ENCODE measurements at places on chromosomes 16 and 17.

DNA sequence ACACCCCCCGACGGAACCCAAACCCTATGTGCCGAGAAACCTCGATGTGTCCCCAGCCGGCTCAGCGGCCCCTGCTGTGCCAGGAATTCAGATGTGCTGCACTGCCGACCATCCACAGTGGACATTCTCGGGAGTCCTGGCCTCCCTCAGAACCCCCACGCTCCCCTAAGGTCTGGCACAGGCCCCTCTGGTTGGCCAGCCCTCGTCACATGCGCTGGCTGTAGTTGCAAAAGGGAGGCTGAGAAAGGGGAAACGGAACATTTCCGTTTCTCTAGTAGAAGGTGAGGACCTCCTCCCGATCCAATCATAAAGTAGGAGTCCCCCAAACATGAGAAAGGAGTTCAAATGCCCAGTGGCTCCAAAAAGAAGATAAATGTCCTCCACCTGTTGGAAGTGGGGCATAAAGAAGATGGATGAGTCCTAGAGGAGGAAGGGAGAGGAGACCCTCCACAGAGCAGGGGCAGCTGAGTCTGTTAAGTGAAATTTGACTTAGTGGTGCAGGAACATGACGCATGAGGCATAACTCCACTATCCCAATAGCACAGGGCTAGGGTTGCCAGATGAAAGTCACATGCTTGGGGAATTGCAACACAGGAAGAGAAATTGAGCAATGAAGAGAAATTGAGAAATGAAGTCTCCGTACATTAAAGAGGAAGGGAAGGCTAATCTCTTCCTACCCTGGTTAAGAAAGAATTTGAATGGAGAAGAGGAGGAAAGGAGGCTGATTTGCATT is 49.3 kb upstream of the WSB1 start:
- DNase-seq = no peak

DNA sequence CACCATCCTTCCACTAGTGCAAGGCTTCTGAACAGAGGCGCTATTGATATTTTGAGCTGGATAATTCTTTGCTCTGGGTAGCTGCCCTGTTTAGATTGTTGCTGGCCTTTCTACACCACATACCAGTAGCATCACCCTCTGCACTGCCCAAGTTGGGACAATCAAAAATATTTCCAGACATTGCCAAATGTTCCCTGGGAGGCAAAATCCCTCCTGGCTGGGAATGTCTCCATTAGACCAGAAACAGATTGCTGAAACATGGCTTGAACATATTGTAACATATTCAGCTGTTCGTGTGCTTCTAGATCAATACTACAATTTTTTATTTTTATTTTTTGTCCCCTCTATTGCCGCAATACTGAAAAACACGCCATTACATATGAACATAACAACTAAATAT is 174.6 kb downstream of the ABCA8 start:
- no peak for DNase-seq

DNA sequence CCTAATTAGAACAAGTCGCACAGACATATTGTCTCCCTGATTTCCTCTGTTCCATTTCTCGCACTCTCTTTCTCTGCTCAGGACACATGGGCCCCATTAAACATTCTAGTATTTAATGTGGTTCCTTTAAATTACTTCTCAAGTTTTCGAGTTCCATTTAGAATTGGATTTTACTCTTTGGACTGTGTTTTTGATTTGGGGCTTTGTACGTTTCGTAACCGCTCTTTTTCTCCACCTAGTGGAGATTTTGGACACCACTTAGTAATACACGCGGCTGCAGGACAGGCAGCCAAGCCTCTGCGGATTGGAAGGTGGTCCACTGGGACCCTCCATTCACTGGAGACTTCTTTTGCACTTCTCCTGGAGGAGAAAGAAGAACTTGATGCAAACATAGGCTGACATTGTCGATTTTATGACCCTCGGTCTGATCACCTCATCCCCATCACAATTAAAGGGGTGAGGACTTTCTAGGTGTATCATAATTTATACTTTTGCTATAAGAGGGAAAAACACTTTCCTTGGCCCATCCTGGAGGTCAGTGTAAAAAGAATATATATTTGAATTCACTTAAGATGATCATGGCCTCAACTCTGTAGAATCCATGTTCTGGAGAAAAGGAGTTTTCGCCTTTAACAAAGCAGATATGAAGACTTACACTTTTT is 85.7 kb downstream of the NOG start:
- no peak for DNase-seq

DNA sequence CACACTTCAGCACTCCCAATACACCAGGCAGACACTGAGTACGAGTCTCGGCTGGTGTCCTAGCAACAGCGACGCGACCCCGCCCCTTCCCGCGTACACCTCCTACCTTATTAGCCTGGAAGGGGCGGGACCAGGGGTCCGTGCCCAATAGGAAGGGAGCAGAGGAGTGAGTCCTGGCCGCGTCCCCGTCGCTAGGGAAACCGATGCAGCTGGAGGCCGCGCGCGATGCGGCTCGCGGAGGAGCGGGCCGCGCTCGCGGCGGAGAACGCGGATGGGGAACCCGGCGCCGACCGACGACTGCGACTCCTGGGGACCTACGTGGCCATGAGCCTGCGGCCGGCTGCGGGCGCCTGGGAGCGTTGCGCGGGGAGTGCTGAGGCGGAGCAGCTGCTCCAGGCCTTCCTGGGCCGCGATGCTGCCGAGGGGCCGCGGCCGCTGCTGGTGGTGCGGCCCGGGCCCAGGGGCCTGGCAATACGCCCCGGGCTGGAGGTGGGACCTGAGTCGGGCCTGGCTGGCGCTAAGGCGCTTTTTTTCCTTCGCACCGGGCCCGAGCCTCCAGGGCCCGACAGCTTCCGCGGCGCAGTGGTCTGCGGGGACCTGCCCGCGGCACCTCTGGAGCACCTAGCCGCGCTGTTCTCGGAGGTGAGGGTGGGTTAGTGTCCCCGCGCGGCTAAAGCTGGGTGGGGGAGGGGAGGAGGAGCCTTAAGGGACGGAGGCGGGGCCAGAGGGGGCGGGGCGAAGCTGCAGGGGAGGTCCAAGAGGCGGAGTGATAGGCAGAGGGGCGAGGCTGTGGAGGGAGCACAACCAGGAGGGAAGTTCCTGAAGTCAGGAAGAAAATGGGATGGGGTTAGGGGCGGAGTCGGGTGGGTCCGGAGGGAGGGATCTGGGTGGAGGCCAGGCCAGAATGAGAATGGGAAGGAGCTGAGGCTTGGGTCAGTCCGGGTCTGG is at the start of gene DNAH9:
Gene DNAH9, plus strand, starts transcription at position 197 of the 948 bp plus-strand sequence. Its CDS starts 29 bp downstream, at position 226.
- no peak for DNase-seq

GRCh38 chr16:58280146-58280845 is 14.5 kb downstream of the PRSS54 start:
- no peak for DNase-seq

GRCh38 chr17:8832711-8833352 is 33.7 kb upstream of the MFSD6L start:
- DNase-seq = no peak

GRCh38 chr17:1641065-1641403 is 4.5 kb downstream of the SCARF1 start:
- no peak for DNase-seq

GRCh38 chr17:48575673-48576478 is 2.3 kb downstream of the HOXB4 start:
- DNase-seq = no peak

DNA sequence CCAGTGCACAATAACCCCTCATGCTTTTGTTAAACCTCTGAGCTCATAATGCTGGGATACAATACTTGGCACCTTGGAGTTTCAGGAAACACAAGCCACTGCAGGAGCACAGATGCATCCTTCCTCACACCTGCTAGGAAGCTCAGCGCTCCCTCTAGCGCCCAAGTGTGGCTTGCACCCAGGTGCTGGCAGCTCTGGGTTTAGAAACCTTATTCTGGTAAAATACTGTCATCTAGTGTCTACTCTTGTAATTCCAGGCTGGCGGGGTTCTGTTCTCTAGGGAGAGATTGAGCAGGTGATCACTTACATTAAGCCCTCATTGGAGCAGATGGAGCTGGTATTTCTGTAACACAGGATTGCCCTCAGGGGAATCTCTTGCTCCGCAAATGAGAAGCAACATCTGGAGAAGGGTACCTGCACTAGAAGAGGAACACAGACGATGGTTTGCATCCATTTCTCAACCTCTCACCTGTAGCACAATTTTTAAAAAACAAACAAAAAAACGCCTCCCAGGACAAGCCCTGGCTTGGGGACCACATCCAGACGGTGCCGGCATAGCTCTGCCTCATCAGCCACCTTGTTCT is 1.5 kb downstream of the CCL1 start:
- DNase-seq = peak; percentile 96

- no peak for DNase-seq
Measured at GRCh38 chr17:45073414-45074070, 12.4 kb downstream of the NMT1 start.

- DNase-seq = no peak
Measured at GRCh38 chr17:5596421-5596820, 12.1 kb upstream of the NLRP1 start.

GRCh38 chr17:2137342-2138098 is 82.6 kb downstream of the HIC1 start:
- DNase-seq = no peak

DNA sequence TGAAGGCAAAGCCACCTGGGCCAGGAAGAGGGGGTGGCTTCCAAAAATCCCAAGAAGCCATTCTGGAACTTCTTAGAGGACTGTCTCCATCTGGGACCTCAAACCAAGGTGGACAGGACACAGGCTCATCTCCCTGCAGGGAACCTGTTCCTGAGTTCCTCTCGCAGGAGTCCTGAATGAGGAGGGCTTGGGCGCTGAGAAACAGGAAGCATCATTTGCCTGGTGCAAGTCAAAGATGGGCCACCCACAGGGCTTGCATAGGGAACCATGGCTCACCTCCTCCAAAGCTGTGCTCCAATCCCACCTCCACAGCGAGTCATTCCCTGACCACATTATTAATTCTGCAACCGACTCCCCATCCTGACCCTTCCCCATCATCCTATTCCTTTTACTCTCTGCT is 55.0 kb upstream of the RPL38 start:
- DNase-seq = no peak

DNA sequence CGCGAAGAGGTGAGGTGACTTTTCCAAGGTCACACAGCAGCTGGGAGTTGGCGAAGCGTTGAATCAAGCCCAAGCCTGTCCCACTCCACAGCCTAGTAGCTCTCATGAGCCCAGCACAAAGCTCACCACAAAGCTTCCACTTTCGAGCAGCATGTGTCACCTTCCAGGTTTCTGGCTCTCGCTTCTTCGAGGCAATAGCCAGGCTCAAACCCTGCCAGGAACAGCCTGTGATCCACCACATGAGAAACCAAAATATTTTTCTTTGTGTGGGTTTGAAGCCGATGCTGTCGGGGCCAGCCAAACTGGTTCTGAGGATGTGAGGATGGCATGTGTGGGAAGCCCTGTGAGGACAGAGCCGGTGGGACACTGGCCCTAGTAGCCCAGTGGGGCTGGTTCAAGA is 68.1 kb downstream of the COG7 start:
- peak; percentile 21 for DNase-seq

DNA sequence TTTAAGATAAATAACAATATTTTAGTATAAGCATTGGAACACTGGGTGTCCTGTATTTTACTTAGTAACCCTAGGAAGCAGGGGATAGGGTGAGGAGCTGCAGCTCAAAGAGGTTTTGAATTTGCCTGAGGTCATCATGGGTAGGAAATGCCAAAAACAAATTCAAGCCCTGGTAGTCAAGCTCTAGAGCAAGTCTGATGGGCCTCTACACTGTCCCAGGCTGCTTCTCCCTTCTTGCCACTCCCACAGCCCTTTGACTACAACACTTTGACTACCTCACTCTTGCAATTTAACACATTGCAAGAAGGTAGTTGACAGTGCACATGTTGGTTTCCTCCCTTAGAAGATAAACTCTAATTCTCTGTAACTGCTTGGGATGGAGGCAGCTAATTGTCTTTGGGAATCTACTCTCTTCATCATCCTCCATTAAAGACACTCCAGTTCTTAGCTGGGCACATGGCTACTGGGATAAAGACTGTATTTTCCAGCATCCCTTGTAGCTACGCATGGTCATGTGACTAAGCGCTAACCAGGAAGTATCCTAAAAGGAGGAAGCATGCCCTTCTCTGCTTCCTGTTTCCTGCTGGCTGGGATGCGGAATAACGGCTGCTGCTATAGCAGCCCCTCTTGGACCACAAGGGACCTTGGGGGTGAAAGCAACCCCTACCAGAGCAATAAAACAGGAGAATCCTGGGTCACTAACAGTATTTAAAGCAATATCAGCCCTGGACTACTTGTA is 30.7 kb upstream of the SSTR2 start:
- no peak for DNase-seq

DNA sequence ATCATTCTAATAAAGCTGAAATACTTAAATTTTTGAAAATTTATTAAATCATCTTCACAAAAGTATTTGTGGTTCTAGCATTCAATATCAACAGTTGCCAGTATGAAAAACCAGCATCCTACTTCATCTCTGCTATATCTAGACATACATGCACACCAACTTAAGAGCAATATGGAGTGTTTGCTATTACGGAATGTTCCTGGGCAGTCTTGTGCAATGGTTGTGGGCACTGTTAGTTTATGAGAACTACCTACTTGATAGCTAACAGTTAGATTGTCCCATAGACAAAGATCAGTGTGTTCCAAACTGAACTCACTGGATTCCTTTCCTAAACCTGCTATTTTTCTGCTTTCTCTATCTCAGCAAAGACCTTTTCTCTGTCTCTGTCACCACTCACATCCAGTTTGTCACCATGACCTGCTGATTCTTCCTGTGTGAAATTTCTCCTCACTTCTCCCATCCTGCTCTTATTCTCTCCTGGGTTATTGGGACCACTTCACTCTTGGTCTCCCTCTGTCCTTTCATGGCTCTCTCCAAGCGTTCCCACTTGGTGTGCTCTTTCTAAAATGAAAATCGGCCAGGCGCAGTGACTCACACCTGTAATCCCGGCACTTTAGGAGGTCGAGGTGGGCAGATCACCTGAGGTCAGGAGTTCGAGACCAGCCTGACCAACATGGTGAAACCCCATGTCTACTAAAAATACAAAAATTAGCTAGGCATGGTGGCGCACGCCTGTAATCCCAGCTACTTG is 27.7 kb downstream of the CNTROB start:
- DNase-seq = no peak

DNA sequence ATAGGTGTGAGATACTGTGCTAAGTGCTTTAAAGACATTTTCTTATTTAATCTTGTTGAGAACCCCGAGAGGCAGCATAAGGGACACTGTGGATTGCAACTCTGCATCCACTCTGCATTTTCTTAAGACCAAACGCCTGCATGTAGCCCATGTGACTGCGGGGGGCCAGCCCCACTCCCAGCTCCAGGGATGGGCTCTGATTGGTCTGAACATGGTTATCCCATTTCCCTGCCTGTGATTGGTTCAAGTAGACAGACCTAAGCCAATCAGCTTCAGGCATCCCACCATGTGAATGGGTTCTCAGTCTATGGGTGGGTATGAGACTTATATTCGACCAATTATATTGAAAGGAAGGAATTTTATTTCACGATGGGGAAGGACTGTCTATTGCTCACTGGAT is 33.2 kb upstream of the USP7 start:
- DNase-seq = no peak

DNA sequence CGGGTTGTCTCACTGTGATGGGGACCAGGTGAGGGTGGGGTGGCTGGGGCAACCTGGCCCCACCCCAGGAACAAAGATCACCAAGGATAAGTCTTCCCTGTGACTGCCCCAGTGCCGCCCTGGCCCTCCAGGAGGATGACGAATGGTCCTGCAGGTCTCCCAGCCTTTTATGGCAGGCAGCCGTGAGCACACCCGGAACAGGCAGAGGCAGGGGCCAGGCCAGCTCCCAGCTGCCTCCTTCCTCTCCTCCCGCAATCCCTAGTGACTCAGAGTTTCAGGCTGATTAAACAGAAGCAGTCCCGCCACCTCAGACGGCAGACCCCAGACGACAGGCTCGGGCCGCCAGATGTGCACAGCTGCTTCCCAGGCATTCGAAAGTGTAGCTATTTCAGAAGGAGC is 13.3 kb downstream of the JUP start:
- DNase-seq = no peak
